Upper lobe of left lung (tissue), 6 donors: ENCODE measurements at places on chromosomes 4 and X. TPM values are rescaled to one million over a fixed set of nuclear protein-coding genes. Genes with fewer than 3 reads are reported as not detected.
A peak's percentile ranks its signal among the peaks of the same experiment; 100 is the strongest.

GRCh38 chr4:38101563-38101962 is 141.4 kb downstream of the PTTG2 start:
- no peak for DNase-seq

DNA sequence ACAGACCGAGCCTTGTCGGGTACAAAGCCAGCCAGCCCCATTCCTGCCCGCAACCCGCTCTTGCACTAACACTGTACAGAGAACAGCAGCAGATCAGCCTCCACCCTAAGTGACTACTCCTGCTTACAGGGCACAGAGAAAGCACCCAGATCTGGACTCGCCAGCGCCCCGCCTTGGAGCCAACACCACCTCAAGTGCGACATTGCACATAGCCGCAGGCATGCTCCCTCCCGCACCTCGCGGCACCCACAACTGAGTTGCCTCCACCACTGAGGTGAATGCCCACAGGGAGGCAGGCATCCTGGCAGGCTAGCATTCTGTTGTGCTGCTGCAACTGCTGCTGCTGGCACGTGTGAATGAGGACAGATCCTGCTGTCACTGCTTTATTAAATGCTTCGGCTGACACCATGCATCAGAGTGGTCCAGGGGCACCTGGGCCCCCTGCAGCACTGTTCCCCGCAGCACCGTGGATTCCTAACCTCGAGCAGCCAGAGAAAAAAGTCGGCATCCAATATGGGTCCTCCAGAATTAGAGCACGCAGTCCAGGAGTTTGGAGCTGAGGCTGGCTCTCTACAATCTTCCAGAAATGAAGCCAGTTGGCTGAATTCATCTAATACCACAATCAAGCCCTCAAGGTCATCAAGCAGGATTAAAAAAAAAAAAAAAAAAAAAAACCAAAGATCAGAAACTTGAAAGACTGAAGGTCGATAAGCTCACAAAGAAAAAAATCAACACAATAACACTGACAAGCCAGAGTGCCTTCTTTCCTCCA is 352.9 kb downstream of the GASK1B start:
- DNase-seq = no peak

COX7B2 gene
- total RNA-seq = not detected

DNA sequence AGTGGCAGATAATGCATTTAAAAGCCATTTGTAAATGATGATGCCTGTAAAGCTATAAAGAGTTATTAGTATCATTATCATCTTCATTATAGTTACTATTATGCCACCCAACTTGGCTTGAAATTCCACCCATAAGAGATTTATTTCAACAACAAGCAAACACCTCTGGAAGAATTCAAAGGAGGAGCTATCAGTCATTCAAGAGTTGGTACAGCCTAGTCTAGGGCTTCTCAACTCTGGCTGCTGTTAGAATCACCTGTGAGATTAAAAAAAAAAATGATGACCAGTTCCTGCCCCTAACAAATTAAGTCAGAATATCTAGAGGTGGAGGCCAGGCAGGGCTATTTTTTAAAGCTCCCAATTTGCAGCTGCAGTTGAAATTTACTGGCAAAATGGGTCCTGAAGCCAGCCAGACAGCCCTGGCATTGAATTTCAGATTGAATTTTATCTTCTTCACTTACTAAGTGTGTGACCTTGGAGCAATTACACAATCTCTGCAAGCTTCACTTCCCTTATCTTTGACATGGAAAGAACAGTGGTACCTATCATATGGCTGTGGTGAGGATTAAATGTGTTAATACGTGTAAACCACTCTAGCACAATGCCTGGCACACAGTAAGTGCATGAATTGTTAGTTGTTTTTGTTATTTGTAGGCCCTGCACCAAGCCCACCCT is 52.9 kb upstream of the EDA start:
- DNase-seq = no peak

GABRB1 gene
- not detected for total RNA-seq

DNA sequence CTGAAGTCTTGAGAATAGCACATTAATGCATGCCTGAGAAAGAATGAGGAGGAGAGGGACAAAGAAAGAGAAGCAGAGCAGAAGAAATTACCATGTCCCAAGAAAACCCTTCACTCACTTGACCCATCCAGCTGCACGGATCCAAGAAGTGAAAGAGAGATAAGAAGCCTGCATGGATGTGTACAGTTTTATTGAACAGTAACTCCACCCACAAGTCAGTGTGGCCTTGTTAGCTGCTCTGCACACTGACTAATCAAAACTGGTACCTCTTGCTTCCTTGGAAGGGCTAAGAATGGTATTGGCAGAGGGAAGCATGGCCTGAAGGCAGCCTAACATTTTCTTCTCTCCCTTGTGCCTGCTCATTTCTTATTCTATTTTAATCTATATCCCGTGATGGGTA is 163.9 kb downstream of the SLC7A11 start:
- DNase-seq = no peak

GRCh38 chr4:81505004-81505598 is 33.4 kb upstream of the RASGEF1B start:
- DNase-seq = no peak

DNA sequence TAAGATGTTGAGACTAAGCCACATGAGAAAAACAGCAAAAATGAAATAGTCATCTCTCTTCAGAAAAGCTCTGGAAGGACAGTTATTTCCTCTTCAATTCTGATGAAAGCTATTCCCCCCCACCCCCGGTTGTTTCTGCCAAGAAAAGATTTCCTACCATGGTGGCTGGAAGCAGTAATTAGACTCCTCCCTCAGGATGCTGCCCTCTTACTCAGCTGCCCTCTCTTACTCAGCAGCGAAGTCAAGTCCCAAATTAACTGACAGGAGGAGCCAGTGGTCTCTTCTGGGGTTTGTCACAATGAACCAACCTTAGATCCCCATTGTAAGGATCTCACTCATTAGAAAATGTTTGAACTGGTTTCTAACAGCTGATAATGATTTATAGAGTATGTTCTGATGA is 38.0 kb downstream of the GPM6B start:
- no peak for DNase-seq

ASB5 gene
- not detected for total RNA-seq

MUC7 gene
- not detected for total RNA-seq

GRCh38 chr4:75724867-75725724 is 719 bp downstream of the USO1 start:
- peak; percentile 92 for DNase-seq

DNA sequence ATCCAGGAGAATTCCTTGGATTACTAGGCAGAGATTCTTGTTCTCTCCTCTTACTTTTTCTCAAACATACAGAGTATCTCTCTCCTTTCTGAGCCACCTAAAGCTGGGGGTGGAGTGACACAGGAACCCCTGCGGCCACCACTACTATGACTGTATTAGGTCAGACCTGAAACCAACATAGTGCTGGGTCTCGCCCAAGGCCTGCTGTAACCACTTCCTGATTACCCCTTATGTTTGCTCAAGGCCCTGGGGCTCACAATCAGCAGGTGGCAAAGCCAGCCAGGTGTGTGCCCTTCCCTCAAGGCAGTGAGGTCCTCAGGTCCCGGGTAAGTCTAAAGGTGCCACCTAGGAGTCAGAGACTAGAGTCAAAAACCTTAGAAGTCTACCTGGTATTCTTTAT is 166.4 kb downstream of the PARM1 start:
- DNase-seq = no peak

DNA sequence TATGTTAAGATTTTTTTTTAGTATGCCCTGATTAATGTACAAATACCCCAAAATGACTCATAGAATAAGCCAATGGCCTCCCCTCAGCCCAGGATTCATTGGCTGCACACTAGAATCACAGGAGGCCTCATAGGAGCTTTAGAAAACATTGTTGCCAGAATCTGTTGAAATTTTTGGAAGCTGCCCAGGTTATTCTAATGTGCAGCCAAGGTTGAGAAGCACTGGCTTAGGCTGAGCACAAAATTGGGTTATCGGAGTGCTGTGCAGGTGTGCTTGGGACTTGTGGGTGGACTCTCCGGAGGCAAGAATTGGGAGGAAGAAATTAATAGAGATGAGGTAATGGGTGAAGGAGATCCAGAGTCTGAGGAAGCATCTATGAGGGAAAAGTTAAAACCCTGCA is 41.3 kb upstream of the VCX start:
- no peak for DNase-seq

CXCL5 gene
- total RNA-seq = 2.1 TPM

GRCh38 chr4:159292137-159292896 is 189.4 kb downstream of the RAPGEF2 start:
- no peak for DNase-seq

VCX3B gene
- not detected for total RNA-seq

GRCh38 chr4:174107746-174108354 is 175.6 kb downstream of the FBXO8 start:
- DNase-seq = no peak
